T-helper 2 cell (primary cell): ENCODE measurements at places on chromosomes 12 and 14.

GRCh38 chr12:26149968-26150500 lies 25.2 kb upstream of the BHLHE41 start:
- DNase-seq: no peak

- DNase-seq: no peak
These were observed 4.4 kb downstream of the DUSP16 start for GRCh38 chr12:12558291-12558690.

- DNase-seq: no peak
These were observed 17.2 kb upstream of the RAD52 start for GRCh38 chr12:966724-967123.

GRCh38 chr14:92717571-92718042 lies 30.8 kb downstream of the LGMN start:
- DNase-seq: no peak

GRCh38 chr14:88481794-88482193 lies 73.0 kb downstream of the PTPN21 start:
- no peak for DNase-seq

DNA sequence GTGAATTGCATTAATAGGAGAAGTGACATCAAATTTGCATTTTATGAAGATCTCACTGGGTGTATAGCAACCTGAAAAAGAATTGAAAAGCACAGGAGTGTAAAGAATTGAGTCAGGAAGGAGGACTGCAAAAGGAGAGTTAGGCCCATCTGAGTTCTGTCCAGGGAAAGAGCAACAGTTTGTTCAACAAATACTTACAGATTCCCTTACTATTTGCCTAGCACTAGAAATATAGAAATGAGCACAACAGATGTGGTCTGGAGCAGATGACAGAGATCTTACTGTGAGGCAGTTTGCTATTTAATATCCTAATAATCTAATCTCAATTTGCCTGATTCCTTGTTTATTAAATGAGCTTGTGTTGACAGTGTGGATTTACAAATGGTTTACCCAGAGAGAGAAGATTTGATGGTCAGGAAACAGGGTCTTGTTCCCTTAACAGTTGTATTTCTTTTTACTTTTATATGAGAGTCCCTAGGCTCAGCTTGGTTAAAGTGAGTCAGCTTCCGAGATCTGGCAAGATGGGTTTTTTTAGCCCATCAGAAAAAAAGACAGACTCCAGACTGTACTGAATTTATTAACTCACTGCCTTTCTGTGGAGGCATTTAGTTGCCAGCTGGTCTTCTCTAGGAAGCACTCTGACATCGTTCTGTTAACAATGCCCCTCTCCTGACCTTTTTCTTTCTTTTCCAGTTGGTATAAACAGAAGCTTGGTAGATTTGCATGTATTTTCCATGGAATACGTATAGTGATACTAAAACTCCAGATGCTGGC lies 229.7 kb downstream of the TTC6 start:
- DNase-seq: no peak

GRCh38 chr14:73742520-73743238 lies 28.5 kb upstream of the PNMA1 start:
- DNase-seq: no peak

DNA sequence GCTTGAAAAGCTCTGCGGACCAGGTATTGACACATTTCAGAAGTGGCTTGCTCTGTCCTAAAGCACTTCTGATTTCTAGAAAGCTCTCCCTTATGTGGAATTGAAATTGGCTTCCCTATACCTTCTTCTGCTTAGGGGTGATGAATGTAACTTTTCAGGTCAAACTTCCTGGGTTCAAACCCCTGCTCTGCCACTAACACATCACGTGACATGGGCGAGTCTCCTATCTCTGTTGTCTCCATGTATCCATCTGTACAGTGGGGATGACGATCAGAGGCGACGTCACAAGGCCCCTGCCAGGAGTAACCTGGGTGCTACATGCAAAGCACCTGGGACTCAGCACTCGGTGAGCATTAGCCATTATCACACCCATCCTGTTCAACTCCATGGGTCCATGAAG lies 73.7 kb upstream of the PIWIL1 start:
- no peak for DNase-seq

DNA sequence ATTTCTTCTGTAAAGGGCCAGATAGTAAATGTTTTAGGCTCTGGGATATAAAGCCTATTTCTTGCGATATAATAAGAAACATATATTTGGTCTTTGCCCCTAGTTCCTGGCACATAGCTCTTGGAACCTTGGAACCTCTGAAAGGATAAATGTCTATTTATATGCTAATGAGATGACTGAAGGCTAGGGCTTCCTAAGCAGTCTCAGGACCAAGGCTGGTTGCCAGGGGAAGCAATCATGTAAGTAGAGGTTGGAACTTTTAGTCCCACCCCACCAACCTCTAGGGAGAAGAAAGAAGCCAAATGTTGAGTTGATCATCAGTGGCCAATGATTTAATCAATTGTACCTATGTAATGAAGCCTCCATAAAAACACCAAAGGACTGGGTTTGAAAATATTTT lies 26.6 kb upstream of the NFYB start:
- no peak for DNase-seq

- DNase-seq: no peak
These were observed 1095.1 kb downstream of the GALC start for GRCh38 chr14:86897704-86898513.

GRCh38 chr14:85358136-85358785 lies 171.7 kb upstream of the FLRT2 start:
- no peak for DNase-seq

DNA sequence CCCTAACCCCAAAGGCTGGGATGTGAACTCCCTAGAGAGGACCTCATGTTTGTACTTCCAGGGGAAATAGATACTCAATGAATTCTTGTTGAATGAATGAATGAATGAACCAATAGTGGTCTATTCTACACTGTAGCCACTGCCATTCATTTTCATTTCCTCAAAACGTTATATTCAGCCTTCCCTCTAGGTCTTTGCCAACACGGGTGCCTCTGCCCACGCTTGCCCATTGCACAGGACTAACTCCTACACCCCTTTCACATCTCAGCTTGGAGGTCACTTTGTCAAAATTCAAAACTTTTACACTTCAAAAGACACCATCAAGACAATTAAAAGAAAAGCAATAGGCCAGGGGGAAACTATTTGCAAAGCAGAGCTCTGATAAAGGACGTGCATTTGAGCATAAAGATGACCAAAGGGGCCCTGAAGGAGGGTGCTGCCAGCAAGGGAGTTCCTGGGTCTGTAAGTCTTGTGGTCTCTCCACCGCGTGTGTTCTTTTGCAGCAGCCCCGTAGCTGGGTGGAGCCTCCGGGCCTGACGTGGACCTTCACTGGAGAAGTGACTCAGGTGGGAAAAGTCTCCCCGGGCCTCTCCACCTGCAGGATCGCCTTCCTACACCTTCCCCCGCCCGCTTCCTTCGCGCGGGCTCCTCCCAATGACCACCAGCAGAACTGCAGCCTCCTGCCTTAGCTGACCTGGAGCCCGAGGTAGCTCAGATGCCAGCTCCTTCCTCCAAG lies 31.5 kb downstream of the TMEM63C start:
- DNase-seq: no peak

DNA sequence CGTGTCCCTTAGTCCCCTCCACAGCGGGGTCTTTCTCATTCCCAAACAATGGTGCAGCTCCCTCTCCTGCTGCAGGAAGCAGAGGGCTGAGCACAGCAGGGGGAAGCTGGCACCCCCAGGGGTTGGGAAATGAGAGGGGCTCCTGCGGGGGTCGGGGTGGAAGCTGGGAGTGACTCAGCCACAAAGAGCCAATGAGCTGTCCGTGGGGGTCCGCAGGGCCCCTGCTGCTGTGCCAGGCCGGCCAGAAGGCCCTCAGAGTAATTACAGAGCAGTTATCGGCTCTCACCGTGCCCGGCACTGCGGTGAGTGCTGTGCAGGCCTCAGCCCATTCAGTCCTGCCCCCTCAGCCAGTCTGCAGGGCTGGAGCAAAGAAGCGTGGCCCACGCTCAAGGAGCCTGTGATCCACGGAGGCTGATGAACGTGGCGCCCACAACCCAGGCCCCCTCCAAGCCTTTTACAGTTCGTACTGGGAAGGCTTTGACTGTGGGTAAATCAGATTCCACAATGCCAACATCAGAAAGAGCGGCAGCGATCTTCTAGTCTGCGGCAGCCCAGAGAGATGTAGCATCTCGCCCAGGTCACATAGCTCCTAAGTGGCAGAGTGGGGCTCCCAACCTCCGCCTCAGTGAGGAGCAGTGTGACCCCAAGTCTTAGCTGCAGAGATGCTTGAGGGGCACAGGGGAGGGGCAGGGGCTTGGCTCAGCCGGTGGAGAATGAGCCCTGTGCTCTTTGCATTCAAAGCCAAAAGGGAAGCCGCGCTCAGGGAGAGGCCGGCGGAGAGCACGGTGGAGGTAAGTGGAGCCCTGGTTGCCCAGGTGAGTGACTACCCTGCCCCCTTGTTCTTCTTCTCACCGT lies 43.4 kb downstream of the SLC6A12 start:
- DNase-seq: no peak

- DNase-seq: no peak
These were observed 43.1 kb downstream of the CACNA1C start for GRCh38 chr12:2095878-2096277.

- DNase-seq: no peak
These were observed 409.5 kb downstream of the RGS6 start for GRCh38 chr14:72341686-72342085.

- DNase-seq: no peak
These were observed 4.0 kb upstream of the AMN start for GRCh38 chr14:102918438-102918837.
